T-helper 17 cell (primary cell): ENCODE measurements at places on chromosomes 2 and 18. TPM values are rescaled to one million over a fixed set of nuclear protein-coding genes. Genes with fewer than 3 reads are reported as not detected.
A peak's percentile ranks its signal among the peaks of the same experiment; 100 is the strongest.

GRCh38 chr2:240604939-240605716, 18.6 kb downstream of the CAPN10 start:
- H3K4me1 ChIP-seq = peaks cover 5% of the 10 kb centered on the region
- H3K4me3 ChIP-seq = no peak overlapping the region
- peak; percentile 6 for DNase-seq
- no peak overlapping the region for H3K27ac ChIP-seq
- H3K36me3 ChIP-seq = no peaks in the 10 kb centered on the region

- no peak overlapping the region for H3K27ac ChIP-seq
- no peak overlapping the region for H3K4me3 ChIP-seq
- H3K4me1 ChIP-seq = no peaks in the 10 kb centered on the region
- no peak for DNase-seq
- no peaks in the 10 kb centered on the region for H3K36me3 ChIP-seq
These were observed 65.0 kb upstream of the TSPYL6 start for GRCh38 chr2:54321047-54321446.

GRCh38 chr2:54908591-54908990, 141.7 kb downstream of the RTN4 start:
- H3K27ac ChIP-seq = no peak overlapping the region
- no peaks in the 10 kb centered on the region for H3K27me3 ChIP-seq
- no peak overlapping the region for H3K4me3 ChIP-seq
- peaks cover 5% of the 10 kb centered on the region for H3K36me3 ChIP-seq
- peaks cover 8% of the 10 kb centered on the region for H3K4me1 ChIP-seq

- no peak overlapping the region for H3K27ac ChIP-seq
- H3K36me3 ChIP-seq = no peaks in the 10 kb centered on the region
- H3K4me3 ChIP-seq = no peak overlapping the region
- H3K4me1 ChIP-seq = no peaks in the 10 kb centered on the region
- no peaks in the 10 kb centered on the region for H3K27me3 ChIP-seq
These were observed 369.3 kb upstream of the KCNH7 start for GRCh38 chr2:163207693-163208370.

DNA sequence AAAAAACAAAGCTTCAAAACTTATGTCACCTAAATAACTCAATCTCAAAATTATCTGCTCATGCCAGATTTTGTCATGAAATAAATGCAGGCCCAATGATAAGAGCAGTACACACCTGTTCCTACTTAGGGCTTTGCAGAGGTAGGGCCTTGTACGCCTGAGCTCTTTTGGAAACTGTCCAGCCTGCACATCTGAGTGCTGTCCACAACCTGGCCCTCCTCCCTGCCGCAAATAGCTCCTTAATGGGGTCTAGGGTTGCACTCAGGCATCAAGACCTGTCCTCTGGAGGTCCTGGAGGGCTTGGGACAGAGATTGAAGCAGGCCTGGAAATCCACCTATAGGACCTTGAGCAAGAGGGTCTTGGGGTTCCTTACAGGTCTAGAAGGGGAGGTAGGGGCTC, 115.4 kb upstream of the CCDC195 start:
- peak overlapping the region; percentile 41 for H3K27ac ChIP-seq
- peaks cover 4% of the 10 kb centered on the region for H3K4me1 ChIP-seq
- H3K36me3 ChIP-seq = peaks cover 20% of the 10 kb centered on the region
- no peaks in the 10 kb centered on the region for H3K27me3 ChIP-seq

DNA sequence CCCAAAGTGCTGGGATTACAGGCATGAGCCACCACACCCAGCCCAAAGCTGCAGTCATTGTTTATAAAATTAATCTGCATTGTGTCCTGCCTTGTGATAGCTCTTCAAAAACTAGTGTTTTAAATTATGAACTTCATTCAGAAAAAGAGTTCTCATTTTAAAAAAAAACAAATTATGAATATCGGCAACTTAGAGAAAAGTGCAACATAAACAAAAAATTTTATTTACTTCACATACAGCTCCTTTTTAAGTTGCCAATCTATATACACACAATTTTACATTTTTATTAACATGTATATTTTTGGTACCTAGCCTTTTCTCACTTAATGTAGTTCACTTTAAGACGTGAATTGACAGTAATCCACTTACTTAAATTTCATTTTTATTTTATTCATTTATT, 46.9 kb downstream of the GEMIN6 start:
- no peaks in the 10 kb centered on the region for H3K27me3 ChIP-seq
- H3K36me3 ChIP-seq = peaks cover 15% of the 10 kb centered on the region
- no peak for DNase-seq
- no peak overlapping the region for H3K27ac ChIP-seq

GRCh38 chr2:10059552-10060335, 16.4 kb downstream of the KLF11 start:
- no peaks in the 10 kb centered on the region for H3K36me3 ChIP-seq
- peaks cover 6% of the 10 kb centered on the region for H3K4me1 ChIP-seq
- H3K27ac ChIP-seq = no peak overlapping the region
- H3K4me3 ChIP-seq = no peak overlapping the region
- no peak for DNase-seq
- no peaks in the 10 kb centered on the region for H3K27me3 ChIP-seq

DNA sequence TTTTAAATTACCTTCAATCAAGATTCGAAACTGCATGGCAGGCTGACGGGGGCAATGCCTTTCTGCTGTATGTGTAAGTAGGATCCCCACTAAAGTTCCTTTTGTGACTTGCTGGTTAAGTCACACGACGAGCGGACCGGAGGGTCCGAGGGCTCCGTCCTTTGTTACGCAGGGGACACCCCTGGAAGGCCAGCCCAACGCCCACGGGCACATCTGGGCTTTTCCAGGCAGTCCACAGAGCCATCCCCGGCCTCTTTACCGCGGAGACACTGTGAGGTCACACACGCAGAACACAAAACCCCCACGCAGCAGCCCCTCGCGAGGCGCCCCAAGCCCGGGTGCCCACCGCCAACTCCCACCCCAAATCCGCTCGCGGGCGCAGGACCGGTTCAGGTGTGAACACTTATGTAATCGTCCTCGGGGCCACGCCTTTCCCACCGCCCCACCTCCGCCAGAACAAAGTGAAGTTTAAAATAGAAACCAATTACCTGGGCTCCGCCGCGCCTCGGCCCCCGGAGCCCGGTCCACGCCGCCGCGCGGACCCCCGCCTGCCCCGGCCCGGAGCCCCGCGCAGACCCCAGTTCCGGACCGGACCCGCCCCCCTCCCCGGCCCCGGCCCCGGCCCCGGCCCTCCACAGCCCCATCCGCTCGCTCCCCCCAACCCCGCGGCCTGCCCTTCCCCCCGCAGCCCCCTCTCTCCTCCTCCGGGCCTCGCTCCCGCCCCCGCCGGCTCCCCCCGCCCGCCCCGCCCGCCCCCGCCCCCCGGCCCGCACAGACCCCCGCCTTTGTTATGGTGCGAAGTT, 4.2 kb downstream of the ZNF516 start:
- peak overlapping the region; percentile 95 for H3K4me3 ChIP-seq
- H3K36me3 ChIP-seq = no peaks in the 10 kb centered on the region
- peak; percentile 55 for DNase-seq
- H3K27ac ChIP-seq = peak overlapping the region; percentile 96
- H3K27me3 ChIP-seq = peaks cover 23% of the 10 kb centered on the region

- no peaks in the 10 kb centered on the region for H3K27me3 ChIP-seq
- no peak overlapping the region for H3K27ac ChIP-seq
- H3K4me3 ChIP-seq = no peak overlapping the region
- H3K4me1 ChIP-seq = peaks cover 19% of the 10 kb centered on the region
These were observed 24.5 kb downstream of the CLIP4 start for GRCh38 chr2:29139731-29140130.

DNA sequence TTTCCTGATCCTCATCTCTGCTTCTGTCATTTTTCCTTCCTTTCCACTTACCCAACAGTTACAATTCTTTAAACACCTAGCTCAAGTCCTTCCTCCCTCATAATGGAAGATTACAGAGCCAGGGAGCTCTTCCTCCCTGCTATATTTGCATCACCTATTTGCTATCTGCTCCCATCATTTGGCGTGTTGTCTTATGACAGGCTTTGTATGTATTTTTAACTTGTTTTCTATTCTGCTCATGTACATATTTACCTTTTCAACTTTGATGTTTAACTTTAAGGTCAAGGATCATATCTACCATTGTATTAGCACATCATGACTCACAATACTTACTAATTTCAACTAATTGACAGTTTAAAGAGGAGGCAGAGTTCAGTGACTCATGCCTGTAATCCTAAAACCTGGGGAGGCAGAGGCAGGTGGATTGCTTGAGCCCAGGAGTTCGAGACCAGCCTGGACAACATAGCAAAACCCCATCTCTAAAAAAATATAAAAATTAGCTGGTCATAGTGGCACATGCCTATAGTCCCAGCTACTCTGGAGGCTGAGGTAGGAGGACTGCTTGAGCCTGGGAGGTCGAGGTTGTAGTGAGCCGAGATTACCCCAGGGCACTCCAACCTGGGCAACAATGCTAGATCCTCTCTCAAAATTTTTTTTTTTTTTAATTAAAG, 308.0 kb upstream of the STON1 start:
- peaks cover 5% of the 10 kb centered on the region for H3K4me1 ChIP-seq
- H3K4me3 ChIP-seq = no peak overlapping the region
- peaks cover 6% of the 10 kb centered on the region for H3K36me3 ChIP-seq
- peak overlapping the region; percentile 10 for H3K27ac ChIP-seq
- no peak for DNase-seq
- no peaks in the 10 kb centered on the region for H3K27me3 ChIP-seq

- no peaks in the 10 kb centered on the region for H3K36me3 ChIP-seq
- H3K4me3 ChIP-seq = no peak overlapping the region
- H3K27ac ChIP-seq = no peak overlapping the region
- H3K4me1 ChIP-seq = no peaks in the 10 kb centered on the region
- peaks cover 5% of the 10 kb centered on the region for H3K27me3 ChIP-seq
- no peak for DNase-seq
These were observed 120.5 kb upstream of the SCN7A start for GRCh38 chr2:166614503-166614902.

GRCh38 chr2:216372761-216373291, 543 bp upstream of the MARCHF4 start:
- H3K27ac ChIP-seq = no peak overlapping the region
- no peak for DNase-seq
- peak overlapping the region; percentile 84 for H3K4me3 ChIP-seq
- H3K36me3 ChIP-seq = peaks cover 4% of the 10 kb centered on the region
- H3K4me1 ChIP-seq = peaks cover 11% of the 10 kb centered on the region
- H3K27me3 ChIP-seq = peaks cover 56% of the 10 kb centered on the region

DNA sequence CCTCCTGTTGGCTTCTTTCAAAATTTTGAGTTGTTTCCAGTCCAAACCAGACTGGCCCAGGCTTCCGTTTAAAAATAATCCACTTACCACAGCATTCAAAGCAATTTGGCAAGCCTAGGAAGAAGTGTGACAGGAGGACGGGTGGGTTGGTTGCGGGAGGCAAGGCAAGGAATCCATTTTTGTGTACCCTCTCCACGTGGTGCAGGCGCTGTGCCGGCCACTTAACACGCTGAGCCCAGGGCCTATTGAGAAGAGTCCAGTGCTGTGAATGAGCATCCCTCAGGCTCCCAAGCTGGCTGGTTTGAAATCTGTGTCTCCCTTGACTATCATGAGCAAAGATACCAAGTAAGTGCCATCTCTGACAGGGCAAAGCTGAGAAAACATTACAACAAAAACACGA, 160.9 kb downstream of the NCKAP5 start:
- no peak overlapping the region for H3K27ac ChIP-seq
- DNase-seq = no peak
- no peak overlapping the region for H3K4me3 ChIP-seq
- no peaks in the 10 kb centered on the region for H3K36me3 ChIP-seq
- H3K4me1 ChIP-seq = no peaks in the 10 kb centered on the region
- H3K27me3 ChIP-seq = no peaks in the 10 kb centered on the region

- no peak for DNase-seq
- peaks cover 31% of the 10 kb centered on the region for H3K27me3 ChIP-seq
- no peak overlapping the region for H3K4me3 ChIP-seq
- H3K4me1 ChIP-seq = peaks cover 5% of the 10 kb centered on the region
- H3K27ac ChIP-seq = no peak overlapping the region
These were observed 115.2 kb downstream of the LIPG start for GRCh38 chr18:49677081-49677480.

DNA sequence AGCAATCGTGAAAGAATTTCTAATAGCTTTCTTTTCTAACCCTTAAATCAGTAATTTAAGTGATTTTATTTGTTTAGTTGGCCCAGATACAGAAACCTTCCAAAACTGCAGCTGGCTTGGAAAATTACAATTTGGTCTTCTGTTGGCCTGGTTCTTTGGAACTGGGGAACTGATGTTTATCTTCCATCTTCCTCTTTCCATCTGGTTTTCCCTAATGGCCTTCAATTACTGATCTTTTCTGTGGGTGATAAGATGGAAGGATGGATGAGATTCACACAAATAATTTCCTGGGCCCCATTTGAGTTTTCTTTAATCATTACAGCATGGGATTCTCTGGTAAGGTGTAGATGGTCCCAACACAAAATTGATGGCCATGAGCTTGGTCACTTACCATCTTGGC, 106.5 kb upstream of the CHRNA1 start:
- H3K27me3 ChIP-seq = no peaks in the 10 kb centered on the region
- H3K4me3 ChIP-seq = no peak overlapping the region
- no peak for DNase-seq
- H3K36me3 ChIP-seq = peaks cover 2% of the 10 kb centered on the region
- H3K4me1 ChIP-seq = no peaks in the 10 kb centered on the region
- H3K27ac ChIP-seq = no peak overlapping the region

DNA sequence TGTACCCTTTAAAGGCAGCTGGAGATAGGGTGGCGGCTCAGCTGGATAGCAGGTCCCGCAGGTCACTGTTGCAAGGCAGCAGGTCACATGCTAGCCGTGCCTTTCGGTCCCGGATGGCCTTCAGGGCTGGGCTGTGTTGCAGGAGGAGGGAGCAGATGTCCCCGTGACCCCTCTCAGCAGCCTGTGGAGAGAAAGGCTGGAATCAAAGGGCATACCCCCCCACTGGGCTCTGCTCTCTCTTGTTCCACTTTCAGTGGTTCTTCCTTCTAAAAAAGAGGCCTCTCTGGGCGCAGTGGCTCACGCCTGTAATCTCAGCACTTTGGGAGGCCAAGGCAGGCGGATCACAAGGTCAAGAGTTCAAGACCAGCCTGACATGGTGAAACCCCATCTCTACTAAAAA, 4.4 kb upstream of the ANKRD23 start:
- no peak overlapping the region for H3K4me3 ChIP-seq
- peaks cover 2% of the 10 kb centered on the region for H3K36me3 ChIP-seq
- peak overlapping the region; percentile 27 for H3K27ac ChIP-seq
- no peak for DNase-seq

DNA sequence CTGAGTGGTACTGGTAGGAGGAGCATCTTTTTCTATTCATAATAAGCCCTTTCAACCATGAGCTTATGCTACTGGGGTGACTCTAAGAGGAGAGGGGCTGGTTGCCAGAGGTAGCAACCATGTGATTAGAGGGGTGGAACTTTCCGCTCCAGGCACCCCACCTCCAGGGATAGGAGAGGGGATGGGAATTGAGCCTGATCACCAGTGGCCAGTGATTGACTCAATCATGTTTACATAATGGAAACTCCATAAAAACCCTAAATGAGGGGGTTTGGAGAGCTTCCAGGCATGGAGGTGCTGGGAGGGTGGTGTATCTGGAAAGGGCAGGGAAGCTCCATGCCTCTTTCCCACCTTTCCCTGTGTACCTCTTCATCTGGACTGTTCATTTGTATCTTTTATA, 46.6 kb upstream of the RHOB start:
- peaks cover 24% of the 10 kb centered on the region for H3K27me3 ChIP-seq
- no peak for DNase-seq
- H3K27ac ChIP-seq = no peak overlapping the region

The REG3A gene
- not detected for total RNA-seq

The HRH4 gene
- total RNA-seq = 3.2 TPM

The TACR1 gene
- total RNA-seq = not detected

The TRIB2 gene
- 166 TPM for total RNA-seq

The CCDC68 gene
- total RNA-seq = not detected

The NYAP2 gene
- not detected for total RNA-seq

The GBX2 gene
- not detected for total RNA-seq

The ASB18 gene
- not detected for total RNA-seq

The CD207 gene
- 0.23 TPM for total RNA-seq

The COLEC11 gene
- total RNA-seq = not detected
